ENCODE measurements at places on chromosomes 6 and 20.

- no peak for DNase-seq
Observed at GRCh38 chr6:6058054-6058444, 51.3 kb upstream of the NRN1 start.

GRCh38 chr6:116349216-116349615, 21.5 kb upstream of the DSE start:
- DNase-seq: no peak

DNA sequence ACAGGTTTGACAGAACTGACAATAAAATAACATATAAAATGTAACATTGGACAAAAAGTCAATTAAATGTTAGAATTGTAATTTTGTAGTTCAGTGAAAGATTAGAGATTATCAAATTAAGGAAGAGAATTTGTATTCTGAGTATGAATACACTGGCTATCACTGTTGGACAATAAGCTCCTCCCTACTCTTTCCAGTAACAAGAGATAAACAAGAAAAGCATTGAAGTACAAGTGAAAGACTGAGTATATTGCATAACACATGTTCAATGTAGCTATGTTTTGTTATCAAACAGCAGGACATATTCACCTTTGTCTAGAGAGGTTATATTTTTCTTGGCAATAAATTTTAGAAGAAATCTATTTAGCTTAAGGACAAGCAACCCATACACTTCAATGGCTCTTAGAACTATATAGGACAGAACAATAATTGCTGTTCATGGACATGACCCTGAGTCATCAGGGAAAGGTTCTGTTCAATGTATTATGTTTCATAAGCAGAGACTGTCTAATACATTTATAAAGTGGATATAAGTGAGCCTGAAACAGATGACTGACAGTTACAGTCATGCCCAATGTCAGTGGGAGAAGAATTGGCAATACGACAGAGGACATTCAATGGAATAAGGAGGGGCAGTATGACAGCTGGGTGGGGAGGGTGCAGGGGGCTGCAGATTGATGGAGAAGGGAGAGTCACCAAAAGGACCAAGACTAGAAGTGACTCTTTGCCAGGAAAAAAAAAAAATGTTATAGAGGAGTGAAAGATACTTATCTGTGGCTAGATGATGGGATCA, 520.4 kb downstream of the FRK start:
- DNase-seq: no peak

- DNase-seq: no peak
Observed at GRCh38 chr6:170187669-170188566, 103.0 kb downstream of the DLL1 start.

GRCh38 chr6:116291701-116292396, 12.1 kb upstream of the TSPYL1 start:
- DNase-seq: no peak

GRCh38 chr20:45925821-45926506, 8.5 kb upstream of the PCIF1 start:
- no peak for DNase-seq

- no peak for DNase-seq
Observed at GRCh38 chr20:60900618-60901017, 351.4 kb upstream of the CDH4 start.

GRCh38 chr6:4608361-4609115, 167.7 kb upstream of the CDYL start:
- no peak for DNase-seq

GRCh38 chr6:6575143-6575542, 13.4 kb upstream of the LY86 start:
- no peak for DNase-seq

- no peak for DNase-seq
Observed at GRCh38 chr6:45702849-45703739, 312.6 kb downstream of the CLIC5 start.

DNA sequence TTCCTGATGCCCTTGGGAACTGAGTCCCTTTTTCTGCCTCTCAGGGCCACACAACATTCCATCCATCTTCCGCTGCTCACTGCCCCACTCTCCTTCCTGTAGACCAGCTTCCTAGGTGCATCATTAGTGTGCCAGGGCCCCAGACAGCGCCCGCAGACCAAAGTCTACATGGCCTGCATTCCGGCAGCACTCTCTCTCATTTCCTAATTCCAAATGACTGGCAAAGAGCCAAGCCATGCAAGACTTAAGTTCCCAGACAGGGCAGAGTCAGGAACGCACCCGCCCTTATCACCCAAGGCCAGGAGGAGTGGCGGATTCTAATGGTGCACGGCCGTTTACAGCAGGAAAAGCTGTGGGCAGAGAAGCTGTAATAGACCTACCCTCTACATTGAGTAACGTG, 159.8 kb upstream of the ARID1B start:
- no peak for DNase-seq

DNA sequence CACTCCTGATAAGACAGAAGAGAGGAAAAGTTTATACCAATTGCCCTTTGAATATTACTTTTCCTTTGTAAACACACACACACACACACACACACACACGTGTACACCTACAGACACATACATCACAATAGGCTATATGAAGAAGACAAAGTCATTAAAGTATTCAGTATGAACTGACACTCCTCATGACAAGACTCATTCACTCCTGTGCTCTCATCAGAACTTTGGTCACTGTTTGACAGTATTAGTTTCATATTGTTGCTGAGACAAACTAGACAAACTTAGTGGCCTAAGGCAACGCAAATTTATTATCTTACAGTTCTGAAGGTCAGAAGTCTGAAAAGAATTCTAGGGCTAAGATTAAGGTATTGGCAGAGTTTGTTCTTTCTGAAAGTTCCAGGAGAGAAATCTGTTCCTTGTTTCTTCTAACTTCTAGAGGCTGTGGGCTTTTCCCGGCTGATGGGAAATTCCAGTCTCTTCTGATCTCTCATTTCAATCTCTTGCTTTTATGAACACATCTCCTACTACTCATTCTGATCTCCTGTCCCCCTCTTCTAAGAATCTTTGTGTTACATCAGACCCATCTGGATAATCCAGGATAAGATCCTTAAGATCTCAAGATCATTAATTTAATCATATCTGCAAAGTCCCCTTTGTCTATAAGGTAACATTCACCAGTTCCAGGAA, 171.3 kb downstream of the HACE1 start:
- DNase-seq: no peak

GRCh38 chr6:126063512-126064146, 77.3 kb downstream of the TRMT11 start:
- no peak for DNase-seq

DNA sequence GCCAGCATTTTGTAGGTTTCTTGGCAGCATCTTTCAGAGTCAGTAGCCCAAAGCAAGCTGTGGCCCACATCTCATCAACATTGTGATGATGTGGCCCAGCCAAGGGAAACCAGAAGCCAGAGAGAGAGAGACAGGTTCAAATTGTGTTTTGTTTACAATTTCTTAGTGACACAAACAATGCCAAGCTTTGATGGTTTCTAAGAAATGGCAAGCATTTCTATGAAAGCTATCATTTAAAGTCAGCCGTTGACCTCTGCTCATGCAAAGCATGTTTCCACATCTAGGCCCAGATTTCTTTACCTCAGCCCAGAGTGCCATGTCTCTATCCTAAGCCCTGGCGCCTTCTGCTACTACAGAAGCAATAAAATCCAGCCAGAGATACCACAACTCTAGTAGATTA, 32.9 kb downstream of the GCM1 start:
- DNase-seq: no peak

- DNase-seq: no peak
Observed at GRCh38 chr6:167350275-167350696, 25.4 kb downstream of the TTLL2 start.

GRCh38 chr20:48492715-48493070, 335.1 kb downstream of the PREX1 start:
- no peak for DNase-seq

GRCh38 chr6:35409245-35409644, 42.9 kb upstream of the FANCE start:
- no peak for DNase-seq

DNA sequence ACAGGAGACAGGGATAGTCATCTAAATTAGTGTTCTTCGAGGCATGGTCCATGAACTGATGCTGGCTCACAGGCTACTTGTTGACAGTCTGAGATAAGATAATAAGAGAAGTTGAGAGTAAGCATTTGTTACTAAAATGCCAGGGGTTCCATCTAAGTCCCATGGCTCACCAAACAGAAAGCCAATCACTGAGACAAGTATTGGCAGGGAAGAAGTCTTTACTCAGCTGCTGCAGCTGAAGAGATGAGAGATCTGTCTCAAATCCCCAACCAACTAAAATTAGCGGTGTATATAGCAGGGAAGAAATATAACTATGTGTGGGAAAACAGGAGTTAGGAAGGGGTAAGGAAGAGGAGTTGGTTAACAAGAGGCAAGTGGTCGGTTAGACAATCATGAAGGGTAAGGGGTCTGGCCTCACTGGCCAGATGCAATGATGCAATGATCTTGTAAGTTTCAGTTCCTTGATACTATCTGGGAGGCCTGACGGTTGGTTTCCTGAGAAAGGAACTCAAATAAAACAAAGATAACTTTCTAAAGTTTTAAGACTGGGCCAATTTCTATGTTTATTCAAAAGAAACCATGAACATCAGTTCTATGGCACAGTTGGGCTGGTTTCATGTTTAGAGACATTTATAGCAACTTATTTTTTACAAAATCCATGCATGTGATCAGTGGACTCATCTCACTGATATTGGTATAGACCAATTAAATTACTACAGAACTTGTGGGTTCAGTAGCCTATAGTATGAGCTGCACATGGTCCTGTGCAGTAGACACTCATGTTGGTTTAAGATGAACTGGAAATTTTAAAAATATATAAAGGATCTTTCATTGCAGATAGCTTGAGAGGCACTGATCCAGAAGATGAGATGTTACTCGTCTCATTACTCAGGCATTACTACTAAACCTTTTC, 9.9 kb upstream of the HEBP2 start:
- no peak for DNase-seq

GRCh38 chr6:7114744-7115458, 7.1 kb downstream of the RREB1 start:
- DNase-seq: no peak

DNA sequence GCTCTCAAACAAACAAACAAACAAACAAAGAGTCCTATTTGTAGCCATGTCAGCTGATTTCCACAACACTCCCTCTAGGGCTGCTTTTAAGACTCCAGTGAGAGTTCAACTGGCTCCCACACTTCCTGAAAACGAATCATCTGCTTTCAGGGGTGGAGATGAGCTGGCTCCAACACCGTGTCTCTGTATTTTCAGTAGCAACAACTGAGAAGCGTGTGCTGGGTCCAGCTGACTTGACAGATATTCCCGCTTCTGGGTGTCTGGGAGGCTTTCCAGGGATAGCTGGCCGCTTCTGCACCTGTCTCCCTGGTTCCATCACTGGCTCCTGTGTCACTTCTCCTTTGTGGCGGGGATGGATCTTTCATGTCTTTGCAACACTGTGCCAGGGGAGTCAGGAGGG, 272.5 kb upstream of the SOX4 start:
- no peak for DNase-seq

DNA sequence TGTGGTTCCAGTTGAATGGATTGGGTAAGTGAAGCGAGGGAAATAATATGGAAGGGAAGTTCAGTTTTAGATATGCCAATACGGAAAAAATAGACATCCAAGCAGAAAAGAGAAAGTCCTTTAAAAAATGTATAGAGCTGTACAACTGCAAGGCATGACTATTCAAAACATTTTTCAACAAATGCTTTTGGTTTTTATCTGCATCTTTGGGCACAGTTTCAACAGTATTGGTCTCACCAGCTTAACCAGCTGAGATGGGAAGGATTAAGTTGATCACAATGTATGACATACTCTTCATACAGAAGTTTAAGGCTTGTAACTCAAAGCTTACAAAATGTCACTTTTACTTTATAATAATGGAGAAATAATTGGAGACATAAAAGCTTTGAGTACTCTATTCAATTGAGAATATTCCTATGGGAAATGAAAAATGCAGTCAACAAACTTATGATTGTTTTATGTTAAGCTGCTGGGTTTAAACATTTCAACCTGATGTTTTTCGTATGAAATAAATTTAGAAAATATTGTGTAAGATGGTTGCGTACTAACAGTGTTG, 16.3 kb upstream of the UTRN start:
- DNase-seq: no peak

DNA sequence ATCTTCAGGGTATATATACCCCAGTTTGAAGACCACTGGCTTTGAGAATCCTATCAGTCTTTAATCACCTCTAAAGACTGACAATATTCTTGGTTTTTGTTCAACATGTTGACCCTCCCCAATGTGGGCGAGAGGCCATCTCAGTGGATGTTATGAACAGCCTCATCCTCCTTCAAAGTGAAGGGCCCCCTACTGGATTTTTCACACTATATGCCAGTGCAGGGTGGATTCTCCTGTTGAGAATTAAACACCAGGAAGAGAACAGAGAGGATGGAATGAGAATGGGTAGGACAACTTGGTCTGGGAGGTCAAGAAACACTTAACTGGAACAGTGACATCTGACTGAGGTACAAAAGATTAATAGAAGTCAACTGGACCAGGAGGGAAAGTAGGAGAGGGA, 327.1 kb downstream of the MAFB start:
- no peak for DNase-seq

GRCh38 chr6:168029459-168030217, 32.2 kb downstream of the KIF25 start:
- no peak for DNase-seq

- DNase-seq: no peak
Observed at GRCh38 chr20:9503526-9504245, 10.7 kb upstream of the LAMP5 start.

DNA sequence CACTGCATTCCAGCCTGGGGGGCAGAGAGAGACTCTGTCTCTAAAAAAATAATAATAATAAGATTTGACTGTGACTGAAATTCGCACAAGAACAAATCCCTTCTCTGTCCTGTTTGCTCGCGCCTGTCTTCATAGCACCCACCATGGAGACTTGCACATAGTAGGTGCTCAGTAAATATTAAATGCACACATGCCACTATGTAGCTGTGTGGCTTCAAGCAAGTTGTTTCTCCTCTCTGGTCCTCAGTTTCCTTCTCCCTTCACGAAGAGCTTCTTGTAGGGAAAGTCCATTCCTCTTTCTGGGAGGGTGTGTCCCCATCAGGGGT, 15.4 kb upstream of the PTGIS start:
- no peak for DNase-seq

- no peak for DNase-seq
Observed at GRCh38 chr6:348860-349396, 42.6 kb upstream of the IRF4 start.

DNA sequence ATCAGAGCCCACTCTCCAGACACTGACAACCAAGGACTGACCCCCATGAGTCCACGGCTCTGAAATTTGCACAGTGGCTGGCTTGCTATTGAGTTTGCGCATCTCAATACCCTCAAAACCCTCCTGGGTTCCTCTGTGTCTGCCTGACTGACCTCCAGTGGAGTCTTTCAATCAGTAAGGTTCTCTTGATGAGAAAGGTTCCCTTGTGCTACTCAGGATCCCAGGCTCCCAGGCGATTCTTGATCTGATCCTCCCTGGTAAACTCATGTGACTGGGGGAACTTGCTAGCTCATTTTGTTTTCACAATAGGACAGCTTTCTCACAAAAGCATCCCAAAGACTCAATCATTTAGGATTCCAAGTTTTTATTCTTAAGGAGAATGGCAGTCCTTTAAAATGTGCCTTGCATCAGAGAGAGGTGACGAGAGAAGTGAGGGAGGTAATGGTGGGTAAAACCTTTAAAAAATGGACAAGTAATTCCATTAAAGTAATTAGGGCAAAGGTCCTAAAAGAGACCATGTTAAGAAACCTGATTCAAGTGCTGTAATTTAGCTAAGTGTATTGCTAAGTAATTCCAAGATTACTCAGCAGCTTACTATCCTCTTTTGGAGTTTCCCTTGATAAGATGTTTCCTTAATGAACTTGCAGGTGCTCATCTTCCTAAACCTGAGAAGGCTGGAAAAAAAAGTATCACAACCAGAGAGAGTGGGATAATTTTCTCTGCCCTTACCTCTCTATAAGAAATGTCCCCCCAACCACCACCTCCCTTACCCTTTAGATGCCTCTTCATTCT, 304.7 kb upstream of the SGK1 start:
- DNase-seq: no peak
